ENCODE measurements at places on chromosomes 4 and X.
A peak's percentile ranks its signal among the peaks of the same experiment; 100 is the strongest.

DNA sequence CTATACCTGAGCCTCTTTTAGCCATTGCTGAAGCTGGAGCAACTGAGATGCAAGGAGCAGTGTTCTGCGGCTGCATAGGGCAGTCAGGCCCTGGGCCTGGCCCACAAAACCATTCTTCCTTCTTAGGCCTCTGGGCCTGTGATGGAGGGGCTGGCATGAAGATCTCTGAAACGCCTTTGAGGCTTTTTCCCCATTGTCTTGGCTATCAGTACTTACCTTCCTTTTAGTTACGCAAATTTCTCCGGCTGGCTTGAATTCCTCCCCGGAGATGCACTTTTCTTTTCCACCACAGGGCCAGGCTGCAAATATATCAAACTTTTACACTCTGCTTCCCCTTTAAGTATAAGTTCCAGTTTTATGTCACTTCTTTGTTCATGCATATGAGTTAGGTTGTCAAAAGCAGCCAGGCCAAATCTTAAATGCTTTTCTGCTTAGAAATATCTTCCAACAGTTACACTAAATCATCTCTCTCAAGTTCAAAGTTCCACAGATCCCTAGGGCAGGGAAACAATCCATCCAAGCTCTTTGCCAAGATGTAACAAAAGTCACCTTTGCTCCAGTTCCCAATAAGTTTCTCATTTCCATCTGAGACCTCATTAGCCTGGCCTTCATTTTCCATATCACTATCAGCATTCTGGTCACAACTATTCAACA lies 194.4 kb upstream of the PCDH7 start:
- DNase-seq: no peak

GRCh38 chr4:52910115-52910514 lies 48.0 kb downstream of the RASL11B start:
- DNase-seq: no peak

DNA sequence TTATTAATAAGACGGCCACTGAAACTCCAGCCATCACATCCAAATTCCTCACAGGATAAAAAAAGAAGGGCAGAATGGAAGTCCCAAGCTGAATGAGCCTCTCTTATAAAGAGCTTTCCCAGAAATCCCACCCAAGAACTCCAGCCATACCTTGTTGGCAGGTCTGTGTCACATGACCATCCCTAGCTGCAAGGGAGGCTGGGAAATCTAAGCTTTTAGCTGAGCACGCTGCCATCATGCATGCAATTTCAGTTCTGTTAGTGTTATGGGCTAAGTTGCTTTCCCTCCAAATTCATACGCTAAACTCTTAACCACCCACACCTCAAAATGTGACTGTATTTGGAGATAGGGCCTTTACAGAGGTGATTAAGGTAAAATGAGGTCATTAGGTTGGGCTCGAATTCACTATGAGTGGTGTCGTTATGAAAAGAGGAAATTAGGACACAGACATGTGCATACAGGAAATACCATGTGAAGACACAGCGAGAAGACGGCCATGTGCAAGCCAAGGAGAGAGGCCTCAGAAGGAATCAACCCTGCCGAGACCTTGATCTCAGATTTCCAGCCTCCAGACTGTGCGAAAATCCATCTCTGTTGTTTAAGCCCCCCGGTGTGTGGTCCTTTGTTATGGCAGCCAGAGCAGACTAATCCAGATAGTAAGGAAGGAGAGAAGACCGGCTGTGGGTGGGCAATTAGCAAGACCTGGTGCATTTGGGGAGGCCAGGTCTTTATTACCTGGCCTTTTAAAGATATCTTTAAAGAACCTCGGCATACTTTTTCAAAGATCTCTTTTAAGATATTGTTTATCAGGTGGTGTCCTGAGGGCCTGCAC lies 317.6 kb downstream of the BCOR start:
- DNase-seq: no peak

- no peak for DNase-seq
Observed at GRCh38 chr4:128825226-128825625, 15.7 kb downstream of the JADE1 start.

DNA sequence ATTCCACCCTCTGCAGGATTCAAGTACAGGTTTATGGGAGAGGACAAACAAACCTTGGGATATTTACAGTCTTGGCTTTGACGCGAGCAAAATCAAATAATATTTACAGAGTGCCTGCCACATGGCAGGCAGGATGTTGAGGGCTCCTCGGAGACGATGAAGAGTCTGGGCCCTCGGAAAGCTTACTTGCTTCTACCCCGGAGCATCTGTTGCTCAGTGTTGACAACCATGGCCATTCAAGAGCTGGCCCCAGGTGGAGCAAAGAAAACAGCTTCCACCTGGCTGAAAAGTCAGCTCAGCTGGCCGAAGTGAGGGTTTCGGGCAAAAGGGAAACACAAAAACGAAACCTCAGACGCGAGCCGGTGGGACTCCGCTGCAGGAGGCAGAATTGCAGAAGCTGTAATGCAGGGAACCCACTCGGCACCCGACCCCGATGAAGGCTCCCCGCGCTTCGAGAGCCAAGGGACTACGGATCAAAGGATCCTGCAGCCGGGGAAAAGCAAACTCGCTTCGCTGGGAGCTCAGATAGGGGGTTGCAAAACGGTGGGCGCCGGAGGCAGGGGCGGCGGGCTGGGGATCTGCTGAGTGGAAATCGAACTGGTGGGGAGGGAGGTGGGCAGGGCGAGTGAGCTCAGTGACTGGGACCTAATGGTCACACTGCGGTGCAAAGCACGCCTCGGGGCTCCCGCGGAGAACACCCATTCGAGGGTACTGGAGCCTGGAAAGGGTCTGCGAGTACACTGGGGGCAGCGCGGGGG lies 805 bp downstream of the ATP8A1 start:
- no peak for DNase-seq

- DNase-seq: no peak
Observed at GRCh38 chr4:83850435-83850834, 314.5 kb downstream of the GPAT3 start.

DNA sequence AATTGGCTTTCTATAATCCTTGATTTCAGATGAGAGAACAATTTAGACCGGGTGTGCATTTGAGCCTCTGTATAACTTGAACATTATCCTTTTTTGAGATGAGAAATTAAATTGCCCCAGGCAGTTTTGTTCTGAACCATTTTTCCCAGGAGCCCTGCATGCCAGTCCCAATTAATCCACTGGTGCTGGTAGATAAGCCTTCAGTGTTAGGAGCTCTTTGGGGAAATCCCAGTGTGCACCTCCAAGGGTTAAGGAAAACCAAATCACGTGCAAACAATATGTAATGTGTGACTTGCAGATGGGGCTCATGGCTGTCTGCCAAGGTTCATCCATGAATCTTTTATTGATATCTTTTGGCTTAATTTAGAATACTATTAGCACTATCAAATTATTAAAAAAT lies 43.2 kb downstream of the KIT start:
- no peak for DNase-seq

DNA sequence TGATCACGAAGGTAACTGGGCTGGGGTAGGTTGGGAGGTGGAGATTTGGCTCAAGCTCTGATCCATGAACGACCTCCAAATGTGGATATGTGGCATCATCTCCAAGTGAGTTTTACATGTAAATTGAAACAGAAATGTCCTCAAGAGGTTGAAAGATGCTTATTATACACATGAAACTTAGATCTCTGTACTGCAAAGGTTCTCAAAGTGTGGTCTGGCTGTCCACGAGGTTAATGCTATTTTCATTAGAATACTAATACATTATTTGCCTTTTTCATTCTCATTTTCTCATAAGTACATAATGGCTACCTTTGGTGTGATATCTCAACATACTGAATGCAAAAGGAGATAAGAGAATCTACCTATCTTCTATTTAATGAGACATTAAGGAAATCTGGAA lies 198.2 kb downstream of the RASL11B start:
- DNase-seq: no peak

DNA sequence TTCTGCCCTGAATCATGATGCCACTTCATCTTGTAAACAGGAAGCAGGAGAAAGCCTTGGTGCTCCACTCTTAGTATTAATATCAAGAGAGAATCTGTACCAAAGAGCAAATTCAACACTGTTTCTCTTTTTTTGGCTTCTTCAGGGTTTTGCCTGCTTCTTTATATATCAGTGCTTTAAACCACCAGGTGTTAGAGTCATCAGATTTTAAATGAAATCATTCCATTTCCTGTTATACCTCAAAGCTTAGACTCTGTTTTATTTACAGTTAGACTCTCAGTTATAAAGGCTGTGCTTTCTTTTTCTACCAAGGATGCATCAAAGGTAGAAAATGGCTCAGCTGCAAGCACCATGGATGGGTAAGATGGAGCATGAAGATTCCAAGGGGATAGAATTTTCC lies 350.9 kb downstream of the CAMK2D start:
- no peak for DNase-seq

GRCh38 chr4:7287274-7287917 lies 95.1 kb downstream of the SORCS2 start:
- DNase-seq: no peak

- no peak for DNase-seq
Observed at GRCh38 chr4:59127743-59128142, 2017.6 kb upstream of the IGFBP7 start.

- no peak for DNase-seq
Observed at GRCh38 chrX:17602245-17602644, 135.0 kb upstream of the SCML1 start.

DNA sequence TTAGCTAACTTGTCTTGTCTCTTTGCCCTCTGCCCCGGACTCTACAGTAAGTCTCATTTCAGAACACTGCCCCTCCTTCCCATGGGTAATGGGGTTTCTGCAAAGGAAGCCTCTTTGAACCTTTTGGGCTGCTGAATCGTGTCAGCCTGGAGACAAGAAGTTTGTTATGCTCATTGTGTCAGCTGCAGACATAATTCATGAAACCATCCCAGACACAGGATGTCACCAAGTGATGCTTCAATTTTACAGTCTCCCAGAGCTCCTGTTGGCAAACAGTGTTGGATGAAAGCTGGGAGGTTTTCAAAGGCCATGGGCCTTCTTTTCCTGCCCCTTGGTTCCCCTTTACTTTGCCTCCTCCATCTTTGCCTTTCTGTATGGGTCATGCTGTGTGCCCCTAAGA lies 223.1 kb upstream of the TAPT1 start:
- DNase-seq: no peak

GRCh38 chrX:41118156-41118555 lies 32.9 kb downstream of the USP9X start:
- no peak for DNase-seq

GRCh38 chrX:56759736-56760409 lies 30.8 kb downstream of the NBDY start:
- DNase-seq: no peak

GRCh38 chr4:73343432-73343831 lies 60.7 kb upstream of the ALB start:
- no peak for DNase-seq

DNA sequence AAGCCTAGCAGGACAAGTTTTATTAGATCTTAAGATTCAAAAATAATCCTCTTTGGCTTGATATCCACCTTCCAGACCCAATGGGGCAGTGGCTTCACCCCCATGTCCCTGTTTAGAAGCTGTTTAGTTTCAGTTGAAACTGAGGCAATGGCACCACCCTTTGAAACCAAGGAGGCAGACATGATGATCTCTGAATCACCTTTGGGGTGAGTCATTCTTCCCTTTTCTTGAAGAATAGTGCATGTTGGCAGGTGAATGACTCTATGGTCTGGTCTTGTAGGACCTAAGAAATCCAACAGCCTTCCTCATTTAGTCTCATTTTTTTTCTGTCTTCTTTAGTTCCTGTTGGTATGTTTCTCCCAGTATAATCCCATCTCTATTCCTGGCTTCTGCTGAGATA lies 29.5 kb upstream of the BMP15 start:
- no peak for DNase-seq

DNA sequence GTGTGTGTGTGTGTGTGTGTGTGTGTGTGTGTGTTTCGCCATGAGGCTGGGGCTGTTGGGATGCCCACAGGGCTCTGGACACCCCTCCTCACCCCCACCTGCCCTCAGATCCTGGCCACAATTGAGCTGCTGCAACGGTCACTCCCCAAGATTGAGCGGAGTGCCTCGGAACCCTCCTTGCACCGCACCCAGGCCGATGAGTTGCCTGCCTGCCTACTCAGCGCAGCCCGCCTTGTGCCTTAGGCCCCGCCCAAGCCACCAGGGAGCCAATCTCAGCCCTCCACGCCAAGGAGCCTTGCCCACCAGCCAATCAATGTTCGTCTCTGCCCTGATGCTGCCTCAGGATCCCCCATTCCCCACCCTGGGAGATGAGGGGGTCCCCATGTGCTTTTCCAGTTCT lies 10.2 kb downstream of the ARAF start:
- no peak for DNase-seq

DNA sequence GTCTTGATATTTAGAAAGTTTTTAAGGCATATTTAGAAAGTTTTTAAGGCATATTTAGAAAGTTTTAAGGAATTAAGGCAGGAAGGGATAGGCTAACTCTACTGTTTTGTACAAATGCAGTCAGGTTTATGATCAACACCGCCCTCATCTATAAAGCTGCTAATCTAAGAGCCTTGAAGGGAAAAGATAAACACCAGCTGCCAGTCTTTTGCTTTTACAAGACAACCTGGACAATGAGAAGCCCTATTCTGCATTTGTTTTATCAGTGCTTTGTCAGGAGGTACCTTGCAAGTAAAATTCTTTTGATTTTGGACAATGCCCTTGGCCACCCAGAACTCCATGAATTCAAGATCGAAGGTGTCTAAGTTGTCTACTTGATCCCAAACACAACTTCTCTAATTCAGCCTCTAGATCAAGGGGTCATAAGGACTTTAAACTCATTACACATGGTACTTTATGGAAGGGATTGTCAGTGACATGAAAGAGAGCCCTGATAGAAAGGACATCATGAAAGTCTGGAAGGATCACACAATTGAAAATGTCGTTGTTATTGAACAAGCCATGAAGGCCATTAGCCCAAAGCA lies 39.8 kb downstream of the IL15 start:
- DNase-seq: peak; percentile 13

- no peak for DNase-seq
Observed at GRCh38 chrX:108439961-108440696, 491 bp downstream of the COL4A5 start.

DNA sequence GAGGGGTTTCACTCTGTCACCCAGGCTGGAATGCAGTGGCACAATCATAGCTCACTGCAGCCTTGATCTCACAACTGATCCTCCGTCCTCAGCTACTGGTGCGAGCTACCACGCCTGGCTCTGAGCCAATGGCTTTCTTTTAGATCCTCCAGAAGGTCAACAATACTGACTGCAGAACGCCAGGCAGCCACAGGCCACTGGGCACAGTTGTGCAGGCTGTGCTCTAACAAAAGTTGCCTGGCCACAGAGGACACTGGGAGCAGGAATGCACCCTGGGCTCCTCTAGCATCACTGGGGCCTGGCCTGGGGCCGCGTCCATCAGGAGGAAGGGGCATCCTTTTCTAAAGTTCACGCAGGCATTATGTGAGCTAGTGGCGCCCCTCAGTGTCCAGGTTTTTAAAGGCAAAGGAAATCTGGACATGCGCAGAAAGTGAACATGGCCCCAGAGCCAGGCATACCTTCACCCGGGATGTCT lies 14.9 kb upstream of the PORCN start:
- DNase-seq: no peak

GRCh38 chr4:102501447-102501696 lies 213 bp downstream of the NFKB1 start:
- no peak for DNase-seq

DNA sequence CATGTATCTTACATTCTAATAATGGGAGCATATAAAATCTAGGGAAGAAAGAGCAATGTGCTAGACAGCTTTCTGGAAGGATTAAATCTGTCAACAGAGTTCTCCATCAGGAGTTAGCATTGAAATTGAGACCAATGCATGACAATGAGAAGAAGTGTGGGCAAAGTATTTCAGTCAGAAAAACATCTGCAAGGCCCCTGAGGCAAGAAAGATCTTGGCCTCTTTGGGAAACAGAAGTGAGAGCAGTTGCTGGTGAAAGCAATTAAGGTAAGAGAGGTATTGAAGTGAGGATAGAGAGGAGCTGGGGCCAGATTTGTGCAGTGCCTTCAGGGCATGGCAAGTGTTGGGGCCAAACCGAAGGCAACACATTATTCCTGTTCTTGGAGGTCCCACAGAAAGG lies 999.1 kb downstream of the STPG2 start:
- DNase-seq: no peak
